ENCODE measurements at places on chromosomes 16 and 17.

- DNase-seq = no peak
Measured at GRCh38 chr17:13750816-13751793, 149.4 kb upstream of the HS3ST3A1 start.

- DNase-seq = no peak
Measured at GRCh38 chr17:80303824-80304223, 43.2 kb downstream of the RNF213 start.

DNA sequence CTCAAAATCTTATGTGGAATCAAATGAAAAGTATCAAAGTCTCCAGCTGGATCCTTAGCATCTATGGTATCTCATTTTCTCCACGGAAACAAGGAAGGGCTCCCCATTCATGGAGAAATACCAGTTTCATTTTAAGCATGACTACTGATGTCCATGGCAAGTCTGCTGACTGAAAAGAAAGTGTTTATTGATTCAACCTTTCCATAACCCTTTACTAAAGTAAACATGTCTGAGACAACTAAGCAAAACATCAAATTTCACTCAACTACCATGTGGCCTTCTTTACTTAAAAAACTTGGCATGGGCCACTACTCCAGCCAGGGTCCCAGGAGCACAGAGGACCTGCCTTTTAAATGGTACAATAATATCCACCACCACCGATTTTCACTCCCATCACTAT, 928.0 kb upstream of the SOX9 start:
- DNase-seq = no peak

DNA sequence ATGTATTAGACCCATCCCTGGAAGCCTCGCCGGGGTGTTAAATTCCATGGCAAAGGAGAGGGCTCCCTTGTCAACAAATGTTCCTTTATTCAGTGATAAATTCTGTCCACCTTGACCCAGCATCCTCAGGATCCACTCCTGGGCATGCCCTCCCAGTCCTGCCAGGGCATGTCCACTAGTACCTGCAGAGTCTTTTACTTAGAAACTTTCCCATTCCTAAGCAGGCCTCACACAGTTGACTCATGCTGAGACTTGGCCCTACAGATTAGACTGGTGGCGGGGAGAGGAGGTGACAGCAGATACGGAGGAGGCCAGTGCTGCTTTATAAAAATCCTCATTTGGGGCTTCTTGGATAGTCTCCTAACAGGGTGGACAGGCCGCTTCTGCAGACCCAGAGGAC, 88.8 kb downstream of the CYLD start:
- no peak for DNase-seq

- DNase-seq = no peak
Measured at GRCh38 chr16:82425661-82426060, 201.1 kb upstream of the CDH13 start.

GRCh38 chr17:73419881-73420280, 108.1 kb upstream of the CDC42EP4 start:
- DNase-seq = no peak

- DNase-seq = no peak
Measured at GRCh38 chr17:59832883-59833379, 59.8 kb downstream of the TUBD1 start.

DNA sequence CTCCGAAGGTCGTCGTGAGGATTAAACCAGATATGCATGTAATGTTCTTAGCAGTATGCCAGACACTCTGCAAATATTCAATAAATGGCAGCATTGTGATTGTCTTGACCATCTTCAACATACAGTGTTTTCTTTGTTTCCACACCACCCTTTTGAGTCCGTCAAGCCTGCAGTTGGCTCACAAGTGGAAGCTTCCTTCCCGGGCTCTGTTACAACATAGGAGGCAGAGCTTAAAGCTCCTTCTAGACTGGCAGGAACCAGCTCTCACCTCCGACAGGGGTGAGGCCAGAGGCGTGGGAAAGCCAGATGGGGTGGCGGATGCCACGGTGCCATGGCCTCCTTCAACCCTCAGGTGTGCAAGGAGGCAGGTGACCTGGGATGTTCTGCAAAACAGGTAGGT, 138.3 kb downstream of the FOXL1 start:
- DNase-seq = no peak

- peak; percentile 71 for DNase-seq
Measured at GRCh38 chr17:37802712-37803416, 58.0 kb upstream of the HNF1B start.

DNA sequence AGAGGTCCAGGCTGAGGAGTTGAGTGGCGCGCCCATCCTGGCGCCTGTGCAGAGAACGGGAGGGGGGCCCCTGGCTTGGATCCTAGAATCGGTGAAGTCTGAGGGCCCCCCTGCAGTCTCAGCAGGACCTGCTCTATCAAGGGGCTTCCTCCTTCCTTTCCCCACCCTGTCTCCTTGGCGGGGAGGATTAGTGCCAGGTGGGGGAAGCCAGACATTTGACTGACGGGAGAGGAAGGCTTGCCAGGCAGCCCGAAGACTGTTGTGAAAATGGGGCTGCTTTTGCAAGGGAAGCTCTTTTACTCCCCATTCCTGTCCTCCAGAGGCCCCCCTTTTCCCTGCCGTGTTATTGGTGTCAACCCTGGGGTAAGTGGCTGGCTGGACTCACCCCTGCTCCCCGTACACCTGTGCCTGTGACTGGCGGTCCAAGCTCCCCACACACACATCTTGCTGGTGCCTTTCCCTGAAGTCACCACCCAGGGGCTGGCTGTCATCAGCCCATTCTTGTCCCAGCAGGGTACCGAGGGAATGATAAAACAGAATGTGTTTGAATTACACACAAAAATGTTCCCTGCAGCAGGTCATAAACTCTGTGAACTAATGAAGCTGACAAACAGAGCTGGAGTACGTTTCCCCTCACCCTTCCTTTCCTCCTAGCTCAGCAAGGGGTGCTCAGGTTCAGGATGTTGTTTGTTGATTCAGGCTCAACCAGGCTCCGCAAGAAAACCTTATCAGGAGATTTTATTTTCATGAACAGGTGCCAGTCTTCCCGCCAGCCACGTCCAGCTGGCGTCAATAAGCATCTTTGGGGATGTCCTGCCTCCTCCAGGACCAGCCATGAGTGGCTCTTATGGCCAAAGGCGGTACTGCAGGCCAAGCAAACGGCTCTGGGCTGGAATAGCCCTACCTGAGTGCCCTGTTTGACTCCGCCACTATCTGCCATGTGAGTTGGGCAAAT, 4.4 kb upstream of the ARMC7 start:
- DNase-seq = peak; percentile 36

GRCh38 chr17:38742411-38743308, 5.5 kb downstream of the PCGF2 start:
- DNase-seq = peak; percentile 87
